Ascending aorta (tissue), 2 donors: ENCODE measurements at places on chromosomes 16 and 17.

DNA sequence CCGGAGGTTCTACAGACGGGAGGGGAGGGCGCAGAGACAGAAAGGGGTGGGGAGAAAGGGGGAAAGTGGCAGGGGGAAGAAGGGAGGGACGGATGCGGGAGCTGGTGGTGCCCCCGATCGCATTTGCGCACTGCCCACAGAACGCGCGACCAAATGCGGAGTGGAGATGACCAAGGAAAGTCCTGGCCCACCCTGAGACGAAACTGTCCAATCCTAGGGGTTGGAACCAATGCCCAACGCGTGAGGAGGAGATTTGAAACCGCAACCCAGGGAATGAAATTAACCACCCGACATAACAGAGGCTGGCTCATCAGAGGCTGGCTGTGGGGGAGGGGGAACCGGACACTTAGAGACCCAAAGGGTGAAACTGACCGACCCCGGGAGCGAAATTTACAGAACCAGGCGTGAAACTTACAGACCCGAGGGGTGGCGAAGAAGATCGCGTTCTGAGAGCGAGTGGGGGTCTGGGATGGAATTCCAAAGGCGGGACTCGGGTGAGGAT, 1.4 kb downstream of the HES7 start:
- DNase-seq, result no peak
- peak overlapping the region; percentile 57 for H3K4me3 ChIP-seq
- H3K36me3 ChIP-seq, result no peaks in the 10 kb centered on the region
- H3K4me1 ChIP-seq, result peaks cover 61% of the 10 kb centered on the region
- H3K27ac ChIP-seq, result peak overlapping the region; percentile 24
- H3K27me3 ChIP-seq, result no peaks in the 10 kb centered on the region

DNA sequence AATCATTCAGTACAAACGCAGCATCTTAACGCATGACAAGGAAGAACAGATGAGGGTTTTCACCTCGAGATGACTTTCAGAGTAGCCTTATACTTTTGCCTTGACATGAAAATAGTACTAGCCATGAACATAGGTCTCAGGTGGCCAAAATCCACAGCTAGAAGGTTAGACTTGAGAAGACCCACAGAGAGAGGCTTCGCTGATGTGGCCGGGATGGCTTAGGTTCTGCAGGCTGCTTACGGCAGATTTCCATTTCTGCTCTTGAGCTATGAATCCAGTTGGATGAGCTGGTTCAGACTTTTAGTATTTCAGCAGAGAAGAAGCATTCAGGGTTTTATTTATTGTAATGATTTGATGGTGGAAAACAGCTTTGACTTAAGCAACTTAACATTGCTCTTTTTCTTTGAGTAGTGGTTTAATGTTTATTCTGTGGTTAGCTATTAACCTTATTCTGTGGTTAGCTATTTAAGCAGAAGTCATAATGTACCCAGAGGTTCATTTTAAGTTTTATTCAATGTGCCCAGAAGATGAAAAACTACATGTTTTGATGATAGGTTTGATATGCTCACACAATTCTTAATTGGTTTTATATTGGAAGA, 7.6 kb downstream of the KRT24 start:
- DNase-seq, result no peak
- no peaks in the 10 kb centered on the region for H3K27me3 ChIP-seq
- H3K4me1 ChIP-seq, result no peaks in the 10 kb centered on the region
- no peak overlapping the region for H3K4me3 ChIP-seq
- no peaks in the 10 kb centered on the region for H3K36me3 ChIP-seq
- no peak overlapping the region for H3K27ac ChIP-seq

DNA sequence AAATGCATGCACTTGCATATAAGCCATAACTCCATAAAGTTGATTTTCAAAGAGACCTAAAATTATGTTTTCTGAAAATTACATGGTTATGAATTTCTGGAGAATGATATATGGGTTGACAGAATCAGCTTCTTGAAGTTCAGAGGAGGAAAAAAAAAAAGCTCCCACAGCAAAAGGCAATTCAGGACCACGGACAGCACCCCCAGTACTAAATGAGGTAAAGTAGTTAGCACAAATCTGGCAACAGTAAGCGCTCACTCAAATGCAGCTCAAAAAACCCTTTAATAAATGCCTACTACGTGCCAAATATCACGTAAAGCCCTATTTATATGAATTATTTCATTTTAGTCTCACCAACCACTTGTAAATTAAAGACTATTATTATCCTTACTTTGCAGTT, 135.2 kb downstream of the SHISA9 start:
- H3K4me3 ChIP-seq, result no peak overlapping the region
- no peaks in the 10 kb centered on the region for H3K27me3 ChIP-seq
- H3K27ac ChIP-seq, result no peak overlapping the region
- no peaks in the 10 kb centered on the region for H3K4me1 ChIP-seq

GRCh38 chr17:58388302-58389190, 28.8 kb downstream of the RNF43 start:
- DNase-seq, result no peak
- H3K27ac ChIP-seq, result no peak overlapping the region
- H3K36me3 ChIP-seq, result no peaks in the 10 kb centered on the region

- H3K27ac ChIP-seq, result no peak overlapping the region
- no peaks in the 10 kb centered on the region for H3K27me3 ChIP-seq
- peaks cover 7% of the 10 kb centered on the region for H3K4me1 ChIP-seq
- no peak for DNase-seq
- peaks cover 2% of the 10 kb centered on the region for H3K36me3 ChIP-seq
These were observed 139.2 kb downstream of the CDK5R1 start for GRCh38 chr17:32625971-32626370.

DNA sequence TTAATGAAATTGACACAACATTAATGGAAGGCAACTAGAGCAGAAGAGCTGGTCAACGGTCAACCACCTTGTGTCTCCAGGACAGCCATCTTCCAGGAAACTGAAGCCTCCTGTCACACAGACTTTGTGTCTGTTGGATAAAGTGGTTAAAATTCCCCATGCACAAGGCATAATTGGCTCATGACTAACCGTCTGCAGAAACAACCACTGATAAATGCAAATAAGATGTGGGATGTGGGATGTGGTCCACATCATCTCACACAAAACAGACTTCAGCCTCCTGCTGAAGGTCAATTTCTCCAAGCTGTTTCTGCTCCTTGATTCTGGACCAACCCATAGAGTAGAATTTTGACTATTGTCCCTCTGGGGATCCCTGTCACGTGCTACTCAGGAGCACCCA, 26.9 kb upstream of the XYLT1 start:
- no peak overlapping the region for H3K27ac ChIP-seq
- H3K27me3 ChIP-seq, result no peaks in the 10 kb centered on the region
- no peak overlapping the region for H3K4me3 ChIP-seq
- H3K36me3 ChIP-seq, result no peaks in the 10 kb centered on the region

DNA sequence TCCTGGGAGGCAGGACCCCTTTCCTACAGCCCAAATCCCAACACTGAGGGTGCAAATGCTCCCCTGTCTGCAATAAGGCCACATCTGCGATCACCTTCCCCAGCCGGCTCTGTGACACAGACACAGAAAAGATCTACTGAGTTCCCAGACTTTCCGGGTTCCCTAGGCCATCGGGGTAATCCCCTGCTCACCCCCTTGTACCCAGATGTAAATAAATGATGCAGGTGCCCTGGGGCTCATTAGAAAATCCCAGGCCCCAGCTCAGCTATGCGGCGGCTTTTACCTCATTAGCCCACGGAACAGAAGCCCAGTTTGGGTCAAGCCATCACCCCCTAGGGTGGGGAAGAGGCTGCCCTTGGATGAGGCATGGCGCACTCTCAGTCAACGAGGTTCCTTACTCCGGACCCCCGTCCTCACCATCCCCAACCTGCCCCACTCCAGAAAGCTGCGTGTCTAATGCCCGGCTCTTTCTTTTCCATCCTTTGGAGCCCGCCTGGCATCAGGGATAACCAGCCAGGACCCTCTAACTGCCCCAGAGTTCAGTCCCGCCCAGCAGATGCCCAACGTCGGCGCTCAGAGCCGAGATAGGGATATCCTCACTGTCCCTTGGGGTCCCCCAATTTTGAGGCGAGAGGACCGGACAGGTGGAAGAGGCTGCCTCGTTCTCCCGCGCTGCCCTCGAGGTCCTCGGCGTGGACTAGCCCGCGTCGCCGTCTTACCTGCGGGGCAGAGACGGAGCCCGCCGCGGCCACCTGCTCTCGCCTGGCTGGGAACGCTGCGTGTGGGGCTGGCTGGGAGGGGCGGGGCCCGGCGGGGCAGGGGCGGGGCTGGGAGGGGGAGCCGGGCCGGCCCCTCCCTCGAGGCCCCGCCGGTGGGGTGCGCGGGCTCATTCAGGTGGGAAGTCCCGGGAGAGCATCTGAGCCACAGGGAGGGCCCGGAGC, at the start of gene ZNF385C:
Gene ZNF385C (minus strand): TSS at position 783 of the 941 bp plus-strand sequence. CDS start 35,417 bp downstream, outside the sequence.
- H3K4me3 ChIP-seq, result peak within 1 kb of the TSS; percentile 13
- no peak within 1 kb of the TSS for H3K27ac ChIP-seq
- peaks cover 11% of the 10 kb centered on the region for H3K27me3 ChIP-seq
- H3K36me3 ChIP-seq, result no peaks in the 10 kb centered on the region
- no peak for DNase-seq
- peaks cover 4% of the 10 kb centered on the region for H3K4me1 ChIP-seq

- no peak for DNase-seq
- no peaks in the 10 kb centered on the region for H3K27me3 ChIP-seq
- H3K4me1 ChIP-seq, result no peaks in the 10 kb centered on the region
- peaks cover 68% of the 10 kb centered on the region for H3K36me3 ChIP-seq
These were observed 11.6 kb downstream of the ACLY start for GRCh38 chr17:41907185-41907556.

- no peaks in the 10 kb centered on the region for H3K27me3 ChIP-seq
- H3K36me3 ChIP-seq, result no peaks in the 10 kb centered on the region
- H3K4me3 ChIP-seq, result no peak overlapping the region
- no peaks in the 10 kb centered on the region for H3K4me1 ChIP-seq
- H3K27ac ChIP-seq, result no peak overlapping the region
These were observed 16.9 kb upstream of the CCL22 start for GRCh38 chr16:57341441-57342303.

GRCh38 chr17:6924208-6924607, 71.6 kb upstream of the ALOX12 start:
- no peaks in the 10 kb centered on the region for H3K4me1 ChIP-seq
- no peak for DNase-seq
- H3K27ac ChIP-seq, result no peak overlapping the region
- H3K27me3 ChIP-seq, result no peaks in the 10 kb centered on the region
- H3K4me3 ChIP-seq, result no peak overlapping the region

GRCh38 chr17:76207275-76208059, 32.8 kb downstream of the RNF157 start:
- no peak overlapping the region for H3K27ac ChIP-seq
- no peaks in the 10 kb centered on the region for H3K4me1 ChIP-seq
- no peak for DNase-seq
- H3K36me3 ChIP-seq, result no peaks in the 10 kb centered on the region

- no peaks in the 10 kb centered on the region for H3K36me3 ChIP-seq
- H3K4me3 ChIP-seq, result no peak overlapping the region
These were observed 160.6 kb upstream of the RPL38 start for GRCh38 chr17:74042744-74043486.

DNA sequence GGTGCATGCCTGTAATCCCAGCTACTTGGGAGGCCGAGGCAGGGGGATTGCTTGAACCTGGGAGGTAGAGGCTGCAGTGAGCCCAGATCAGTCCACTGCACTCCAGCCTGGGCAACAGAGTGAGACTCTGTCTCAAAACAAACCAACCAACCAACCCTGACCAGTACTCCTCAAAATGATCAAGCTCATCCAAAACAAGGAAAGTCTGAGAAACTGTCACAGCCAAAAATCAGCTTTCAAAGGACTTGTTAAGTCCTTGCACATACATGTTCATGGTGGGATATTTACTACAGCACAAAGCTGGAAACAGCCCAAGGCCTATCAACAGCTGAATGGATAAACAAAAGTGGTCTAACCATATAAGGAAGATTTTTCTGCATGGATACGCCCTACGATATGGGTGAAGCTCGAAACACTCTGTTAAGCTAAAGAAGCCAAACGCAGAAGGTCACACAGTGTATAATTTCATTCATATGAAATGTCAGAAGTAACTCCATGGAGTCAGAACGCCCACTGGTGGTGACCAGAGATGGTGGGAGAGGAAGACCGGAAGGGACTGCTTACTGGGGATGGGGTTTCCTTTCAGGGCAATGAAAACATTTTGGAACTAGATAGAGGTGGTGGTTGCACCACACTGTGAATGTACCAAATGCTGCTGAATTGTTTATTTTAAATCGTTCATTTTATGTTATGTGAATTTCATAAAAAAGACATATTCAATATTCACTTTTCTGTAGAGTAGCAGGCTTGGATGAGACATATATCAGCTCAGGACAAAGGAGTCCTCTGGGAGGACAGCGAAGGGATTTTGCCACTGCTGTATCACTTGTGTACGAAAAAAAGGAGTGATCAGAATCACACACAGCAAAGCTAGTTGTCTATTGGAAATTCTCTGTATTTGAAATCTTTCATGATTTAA, 17.7 kb downstream of the CCL17 start:
- peak; percentile 83 for DNase-seq
- no peak overlapping the region for H3K4me3 ChIP-seq
- H3K27ac ChIP-seq, result peak overlapping the region; percentile 58
- H3K27me3 ChIP-seq, result no peaks in the 10 kb centered on the region
- H3K36me3 ChIP-seq, result no peaks in the 10 kb centered on the region

GRCh38 chr17:57279432-57279831, 23.1 kb downstream of the MSI2 start:
- no peaks in the 10 kb centered on the region for H3K36me3 ChIP-seq
- no peak for DNase-seq

- no peak overlapping the region for H3K27ac ChIP-seq
- H3K4me3 ChIP-seq, result no peak overlapping the region
- DNase-seq, result no peak
- no peaks in the 10 kb centered on the region for H3K4me1 ChIP-seq
These were observed 1.7 kb upstream of the NPIPB7 start for GRCh38 chr16:28473714-28474265.

DNA sequence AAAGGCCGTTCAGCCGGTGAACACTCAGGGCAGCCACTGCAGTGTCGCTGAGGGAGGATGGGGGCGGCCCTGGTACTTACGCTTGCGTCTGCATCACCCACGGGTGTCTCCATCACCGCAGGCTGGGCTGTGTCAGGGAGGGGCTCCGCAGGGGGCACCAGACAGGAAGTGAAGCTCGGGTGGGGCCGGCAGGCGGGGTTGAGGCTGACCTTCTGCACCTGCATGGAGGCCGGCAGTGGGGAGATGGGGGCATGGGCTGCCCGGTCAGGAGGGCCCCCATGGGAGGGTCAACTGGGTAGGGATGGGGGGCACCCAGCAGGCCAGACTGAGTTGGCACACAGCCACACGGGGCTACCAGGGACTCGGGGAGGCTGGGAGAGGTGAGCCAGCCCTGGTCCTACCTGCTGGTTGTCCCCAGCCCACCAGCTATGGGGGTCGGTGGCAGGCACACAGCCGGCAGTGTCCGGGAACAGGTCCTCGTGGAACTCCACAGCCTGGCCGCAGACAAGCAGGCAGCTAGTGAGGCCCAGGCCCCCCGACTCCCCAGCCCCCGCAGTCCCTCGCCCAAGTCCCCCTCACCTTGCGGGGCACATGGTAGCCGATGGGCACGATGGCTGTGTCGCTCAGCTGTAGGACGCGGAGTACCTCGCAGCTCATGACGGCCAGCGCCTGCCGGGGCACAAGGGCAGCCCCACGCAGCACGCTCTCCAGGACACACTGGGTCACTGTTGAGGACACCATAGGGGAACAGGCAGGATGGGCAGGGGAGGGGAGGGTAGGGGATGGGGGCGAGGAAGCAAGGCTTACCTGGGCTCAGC, 7.2 kb upstream of the VASN start:
- DNase-seq, result no peak
- no peaks in the 10 kb centered on the region for H3K27me3 ChIP-seq
- H3K36me3 ChIP-seq, result peaks cover 21% of the 10 kb centered on the region
- H3K4me3 ChIP-seq, result no peak overlapping the region

- no peaks in the 10 kb centered on the region for H3K4me1 ChIP-seq
- H3K27me3 ChIP-seq, result no peaks in the 10 kb centered on the region
- DNase-seq, result no peak
- H3K36me3 ChIP-seq, result no peaks in the 10 kb centered on the region
- H3K27ac ChIP-seq, result no peak overlapping the region
These were observed 98.5 kb downstream of the PGS1 start for GRCh38 chr17:78476973-78477372.
